ENCODE measurements at places on chromosomes 16 and 17. TPM values are rescaled to one million over a fixed set of nuclear protein-coding genes. Genes with fewer than 3 reads are reported as not detected.

DNA sequence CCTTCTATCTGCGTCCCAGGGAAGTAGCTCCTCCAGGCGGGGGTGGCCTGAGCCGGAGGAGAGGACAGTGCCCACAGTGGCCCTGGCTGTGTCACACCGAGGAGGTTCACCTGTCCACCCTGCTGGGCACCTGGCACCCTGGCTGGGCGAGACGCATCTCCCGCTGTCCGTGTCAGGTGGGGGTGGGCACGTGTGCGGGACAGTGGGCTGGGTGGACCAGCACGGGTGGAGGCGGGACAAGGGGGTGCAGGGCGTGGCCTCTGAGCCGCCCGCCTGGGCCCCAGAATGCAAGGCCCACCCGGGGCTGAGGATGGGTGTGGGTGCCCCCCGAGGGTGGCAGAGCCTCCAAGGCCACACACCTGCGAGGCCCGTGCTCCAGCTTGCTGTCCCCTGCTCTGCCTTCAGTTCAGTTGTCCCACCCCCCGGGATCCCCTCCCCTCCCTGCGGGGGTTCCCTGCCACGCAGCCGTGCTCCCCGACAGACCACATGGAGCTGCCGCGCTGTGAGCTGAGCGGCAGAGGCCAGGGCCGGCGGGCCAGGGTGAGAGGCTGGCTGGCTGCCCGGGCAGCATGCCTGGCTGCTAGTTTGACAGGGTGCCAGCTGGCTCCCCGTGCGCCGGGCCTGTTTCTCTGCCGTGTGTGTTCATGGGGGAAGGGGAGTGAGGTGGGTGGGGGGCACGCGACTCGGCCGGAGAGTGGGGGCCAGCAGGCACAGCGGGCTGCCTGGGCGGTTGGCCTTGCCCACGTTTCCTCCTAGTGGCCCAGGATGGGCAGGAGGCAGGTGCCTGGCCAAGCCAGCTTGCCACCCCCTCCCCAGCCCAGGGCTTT is 33.9 kb downstream of the BAHCC1 start:
- no peaks in the 10 kb centered on the region for H3K36me3 ChIP-seq
- H3K4me1 ChIP-seq: peaks cover 37% of the 10 kb centered on the region
- H3K27me3 ChIP-seq: no peaks in the 10 kb centered on the region
- H3K4me3 ChIP-seq: no peak overlapping the region
- no peak for DNase-seq

GRCh38 chr16:17836868-17837602 is 366.3 kb upstream of the XYLT1 start:
- no peak for DNase-seq
- no peaks in the 10 kb centered on the region for H3K27me3 ChIP-seq
- no peak overlapping the region for H3K27ac ChIP-seq
- no peaks in the 10 kb centered on the region for H3K36me3 ChIP-seq
- H3K4me3 ChIP-seq: no peak overlapping the region

Gene TP53TG3B
- total RNA-seq: not detected

Gene TNS4
- 1.1 TPM for total RNA-seq

GRCh38 chr17:7191571-7192270 is 12.6 kb upstream of the ASGR1 start:
- no peaks in the 10 kb centered on the region for H3K4me1 ChIP-seq
- H3K36me3 ChIP-seq: no peaks in the 10 kb centered on the region
- H3K4me3 ChIP-seq: no peak overlapping the region
- no peak for DNase-seq
- H3K27me3 ChIP-seq: no peaks in the 10 kb centered on the region

- no peaks in the 10 kb centered on the region for H3K36me3 ChIP-seq
- no peak overlapping the region for H3K27ac ChIP-seq
- H3K27me3 ChIP-seq: no peaks in the 10 kb centered on the region
These were observed 17.9 kb upstream of the SMIM5 start for GRCh38 chr17:75615301-75615700.

GRCh38 chr16:88601313-88602036 is 31.3 kb downstream of the ZC3H18 start:
- H3K4me3 ChIP-seq: no peak overlapping the region
- H3K27ac ChIP-seq: no peak overlapping the region
- no peaks in the 10 kb centered on the region for H3K27me3 ChIP-seq
- no peaks in the 10 kb centered on the region for H3K4me1 ChIP-seq
- no peak for DNase-seq
- peaks cover 69% of the 10 kb centered on the region for H3K36me3 ChIP-seq

DNA sequence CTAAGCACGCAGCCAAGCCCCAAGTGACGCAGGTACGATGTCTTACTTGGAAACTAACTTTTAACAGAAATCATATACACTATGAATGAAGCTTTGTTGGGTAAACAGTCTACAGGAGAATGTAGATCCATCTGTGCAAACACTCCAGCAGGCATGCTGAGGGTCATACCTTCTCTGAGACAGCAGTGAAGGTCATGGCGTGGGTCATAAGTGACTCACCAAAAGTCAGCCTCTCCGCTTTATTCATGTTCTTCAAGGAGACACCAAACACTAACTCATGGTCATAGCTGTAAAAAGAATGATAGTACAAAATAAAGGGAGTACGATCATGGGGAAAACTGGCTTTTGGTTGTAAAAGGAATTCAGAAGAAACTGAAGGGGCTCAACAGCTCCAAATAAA is 20.6 kb downstream of the BLMH start:
- peaks cover 60% of the 10 kb centered on the region for H3K36me3 ChIP-seq
- no peak overlapping the region for H3K4me3 ChIP-seq
- H3K27me3 ChIP-seq: no peaks in the 10 kb centered on the region

All from CD4-positive, CD25-positive, alpha-beta regulatory T cell (primary cell).